ENCODE measurements at places on chromosomes 5 and 9.

- no peak for DNase-seq
Measured at GRCh38 chr9:89661391-89661949, 56.7 kb downstream of the GADD45G start.

DNA sequence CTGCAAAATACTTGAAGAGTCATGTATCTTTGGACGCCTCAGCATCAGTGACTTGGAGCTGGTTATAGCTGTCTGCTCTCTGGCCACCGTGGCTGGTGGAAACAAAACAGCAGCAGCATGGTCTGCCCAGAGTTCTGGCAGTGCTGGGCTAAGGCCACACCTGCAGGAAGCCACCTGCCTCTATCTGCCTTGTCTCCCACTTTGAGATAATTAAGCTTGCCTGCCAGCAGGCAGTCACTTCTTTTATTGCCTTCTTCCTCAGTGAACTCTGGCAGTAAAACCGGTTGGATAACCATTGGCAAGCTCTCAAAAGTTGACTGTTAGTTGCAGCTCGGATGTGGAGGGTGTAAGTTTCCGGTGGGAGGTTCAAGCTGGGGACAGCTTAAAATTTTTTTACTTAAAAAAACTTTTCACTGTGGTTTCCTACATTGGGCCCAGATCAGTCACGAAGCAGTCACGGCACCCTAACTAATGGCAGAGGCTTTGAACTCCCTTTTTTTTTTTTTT is 4.9 kb downstream of the SMIM3 start:
- peak; percentile 21 for DNase-seq

- DNase-seq, result no peak
Measured at GRCh38 chr9:121141306-121141705, 60.4 kb downstream of the RAB14 start.

DNA sequence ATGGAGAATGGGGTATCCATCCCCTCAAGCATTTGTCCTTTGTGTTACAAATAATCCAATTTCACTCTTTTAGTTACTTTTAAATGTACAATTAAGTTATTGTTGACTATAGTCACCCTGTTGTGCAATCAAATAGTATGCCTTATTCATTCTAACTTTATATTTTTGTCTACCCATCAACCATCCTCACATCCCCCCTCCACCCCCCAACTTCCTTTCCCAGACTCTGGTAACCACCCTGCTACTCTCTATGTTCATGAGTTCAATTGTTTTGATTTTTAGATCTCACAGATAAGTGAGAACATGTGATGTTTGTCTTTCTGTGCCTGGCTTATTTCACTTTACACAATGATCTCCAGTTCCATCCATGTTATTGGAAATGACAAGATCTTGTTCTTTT is 15.4 kb upstream of the RANBP17 start:
- no peak for DNase-seq

DNA sequence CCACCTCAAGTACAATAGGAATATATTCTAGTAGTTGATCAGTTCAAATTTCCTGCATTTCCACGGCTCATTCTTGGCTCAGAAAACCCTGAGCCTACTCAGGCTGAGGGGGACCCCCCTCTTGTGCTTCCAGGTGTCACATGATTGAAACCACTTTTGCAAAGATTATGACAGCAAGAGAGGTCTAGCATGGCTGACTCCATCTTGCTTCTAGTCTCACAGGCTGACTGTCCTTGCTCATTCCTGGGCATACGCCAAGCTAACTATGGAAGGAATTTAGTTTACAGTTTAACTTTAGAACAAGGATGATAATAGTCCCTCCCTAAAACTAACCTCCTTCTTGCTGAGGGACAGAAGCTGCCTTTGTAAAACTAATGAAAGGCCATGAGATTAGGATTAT is 154.1 kb downstream of the SNX18 start:
- no peak for DNase-seq

- no peak for DNase-seq
Measured at GRCh38 chr5:103094737-103095136, 25.2 kb downstream of the GIN1 start.

DNA sequence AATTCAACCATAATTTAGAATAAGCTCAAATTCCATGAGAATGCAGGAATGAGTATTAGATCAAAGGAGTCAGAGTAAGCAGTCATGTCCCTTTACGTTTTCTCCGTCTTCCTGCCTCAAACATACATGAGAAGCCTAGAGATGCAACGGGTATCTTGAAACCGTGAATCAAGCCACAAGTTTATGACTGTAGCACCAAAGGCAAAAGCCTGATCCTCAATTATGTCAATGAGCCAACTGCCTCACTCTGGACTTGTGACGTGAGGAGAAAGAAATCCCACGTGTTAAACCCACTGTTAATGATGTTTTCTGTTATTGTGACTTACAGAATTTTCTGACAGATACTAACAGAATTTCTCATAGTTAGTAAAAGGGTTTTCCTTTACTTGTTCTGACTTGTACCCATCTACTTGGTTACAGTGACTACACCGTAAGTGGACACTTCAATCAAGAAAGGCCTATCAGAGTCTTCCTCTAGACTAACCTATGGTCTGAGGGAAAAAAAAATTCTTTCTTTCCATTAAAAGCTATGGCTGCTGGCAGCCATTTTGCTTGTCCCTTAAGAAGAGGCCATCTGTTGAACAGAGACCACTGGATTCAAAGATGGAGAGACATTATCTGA is 35.3 kb upstream of the HK3 start:
- no peak for DNase-seq

GRCh38 chr5:151413800-151414199 is 33.6 kb upstream of the SLC36A1 start:
- no peak for DNase-seq

- no peak for DNase-seq
Measured at GRCh38 chr5:159050316-159051143, 49.2 kb downstream of the EBF1 start.

- no peak for DNase-seq
Measured at GRCh38 chr5:28253431-28253830, 1215.0 kb upstream of the CDH9 start.

DNA sequence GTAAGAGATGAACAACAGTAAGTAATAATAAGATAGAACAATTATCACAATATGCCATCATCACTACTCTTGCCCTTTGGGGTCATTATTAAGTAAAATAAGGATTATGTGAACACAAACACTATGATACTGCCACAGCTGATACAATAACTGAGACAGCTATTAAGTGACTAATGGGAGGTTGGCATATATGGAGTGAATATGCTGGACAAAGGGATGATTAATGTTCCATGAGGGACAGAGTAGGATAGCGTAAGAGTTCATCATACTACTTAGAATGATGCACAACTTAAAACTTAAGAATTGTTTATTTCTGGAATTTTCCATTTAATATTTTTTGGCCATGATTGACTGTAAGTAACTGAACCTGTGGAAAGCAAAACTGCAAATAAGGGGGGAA is 16.6 kb downstream of the POU5F2 start:
- no peak for DNase-seq

GRCh38 chr5:99191206-99191745 is 262.5 kb upstream of the CHD1 start:
- DNase-seq, result no peak

DNA sequence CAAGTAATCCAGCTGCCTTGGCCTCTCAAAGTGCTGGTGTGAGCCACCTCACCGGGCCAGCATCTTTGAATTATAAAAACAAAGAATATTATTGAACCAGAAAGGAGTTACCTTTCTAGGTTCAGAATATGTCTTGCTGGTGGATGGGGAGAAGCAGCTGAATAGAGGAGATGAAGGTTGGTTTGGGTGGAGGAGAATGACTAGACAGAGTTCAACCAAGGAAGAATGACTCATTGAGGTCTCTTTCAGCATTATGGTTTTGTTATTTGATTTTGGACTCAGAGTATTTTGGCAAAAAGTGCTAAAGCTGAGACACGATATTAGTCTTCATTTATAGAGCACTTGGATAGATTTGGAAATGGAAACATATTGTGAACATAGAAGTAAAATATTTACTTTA is 75.2 kb upstream of the MPDZ start:
- no peak for DNase-seq

DNA sequence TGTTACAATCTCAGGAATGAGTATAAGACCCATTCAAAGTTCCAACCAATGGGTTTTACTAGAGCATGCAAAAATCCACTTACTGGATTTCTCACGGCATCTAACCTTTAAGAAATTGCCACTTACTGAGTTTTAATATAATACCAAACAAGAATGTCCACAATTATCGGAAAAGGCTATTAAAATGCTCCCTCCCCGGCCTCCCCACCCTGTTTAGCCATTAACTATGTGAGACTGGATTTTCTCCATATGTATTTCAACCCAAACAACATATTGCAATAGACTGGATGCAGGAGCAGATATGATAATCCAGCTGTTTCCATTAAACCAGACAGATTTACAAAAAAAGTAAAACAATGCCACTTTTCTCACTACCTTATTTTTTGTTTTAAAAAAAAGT is 4.1 kb downstream of the AGTPBP1 start:
- DNase-seq, result no peak

GRCh38 chr5:136754216-136754615 is 388.9 kb upstream of the TRPC7 start:
- no peak for DNase-seq

DNA sequence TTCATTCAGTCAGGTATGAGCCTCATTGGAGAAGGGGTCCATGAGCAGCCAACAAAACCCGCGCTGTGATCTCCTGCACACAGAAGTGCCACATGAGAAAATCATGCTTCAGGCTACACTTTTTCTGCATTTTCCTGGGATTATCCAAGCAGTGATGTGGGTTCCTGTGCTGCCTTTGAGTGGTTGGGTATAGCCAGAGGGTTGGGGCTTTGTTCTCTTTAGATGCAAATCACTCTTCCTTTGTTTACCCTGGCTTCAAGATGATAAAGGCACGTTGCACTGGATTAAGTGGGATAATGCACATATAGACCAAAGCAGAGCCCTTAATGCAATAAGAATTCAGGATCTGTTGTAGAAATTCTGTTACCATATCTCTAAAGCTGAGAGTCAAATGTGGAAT is 18.7 kb downstream of the ECM2 start:
- DNase-seq, result no peak

GRCh38 chr5:55603922-55604321 is 69.2 kb upstream of the PLPP1 start:
- DNase-seq, result no peak

DNA sequence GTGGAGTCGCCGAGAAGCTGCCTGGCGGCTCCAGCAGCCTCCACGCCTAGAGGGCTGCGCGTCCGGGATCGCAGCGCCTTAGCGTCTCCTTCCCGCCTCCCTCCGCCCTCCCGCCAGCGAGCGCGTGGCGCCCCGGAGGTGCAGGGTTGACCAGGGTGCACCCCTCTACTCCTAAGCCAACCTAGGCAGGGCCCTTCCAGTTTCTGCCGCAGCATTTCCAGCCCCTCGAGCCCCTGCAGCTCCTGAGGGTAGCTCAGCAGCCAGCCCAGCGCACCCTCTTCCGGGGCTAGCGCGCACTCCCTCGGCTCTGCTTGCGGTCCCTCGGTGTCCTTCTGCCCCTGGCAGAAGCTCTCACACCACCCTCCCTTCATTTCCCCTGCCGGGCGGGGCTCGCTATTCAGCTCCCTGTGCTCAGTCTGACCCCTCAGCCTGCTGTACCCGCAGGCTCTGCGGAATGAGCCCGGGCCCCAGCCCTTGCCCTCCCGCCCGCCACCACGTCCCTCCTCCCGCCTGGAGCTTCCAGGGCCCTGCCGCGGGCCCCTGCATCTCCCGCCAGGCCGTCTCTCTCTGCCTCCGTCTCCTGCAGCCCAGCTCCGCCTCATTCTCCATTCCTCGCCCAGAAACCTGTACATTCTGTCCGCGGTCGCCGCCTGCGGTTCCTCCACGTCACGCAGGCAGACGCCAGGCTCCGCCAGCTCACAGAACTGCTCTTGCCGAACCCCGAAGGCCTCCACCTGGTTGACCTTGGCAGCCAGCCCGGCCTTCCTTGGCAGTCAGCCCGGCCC is 61.8 kb downstream of the SPATA31C2 start:
- DNase-seq, result peak; percentile 35

GRCh38 chr5:179307013-179307800 is 38.1 kb downstream of the ADAMTS2 start:
- DNase-seq, result no peak

- no peak for DNase-seq
Measured at GRCh38 chr9:133474215-133474614, 4.7 kb downstream of the SLC2A6 start.

GRCh38 chr9:133230093-133230492 is 21.0 kb upstream of the OBP2B start:
- DNase-seq, result no peak

DNA sequence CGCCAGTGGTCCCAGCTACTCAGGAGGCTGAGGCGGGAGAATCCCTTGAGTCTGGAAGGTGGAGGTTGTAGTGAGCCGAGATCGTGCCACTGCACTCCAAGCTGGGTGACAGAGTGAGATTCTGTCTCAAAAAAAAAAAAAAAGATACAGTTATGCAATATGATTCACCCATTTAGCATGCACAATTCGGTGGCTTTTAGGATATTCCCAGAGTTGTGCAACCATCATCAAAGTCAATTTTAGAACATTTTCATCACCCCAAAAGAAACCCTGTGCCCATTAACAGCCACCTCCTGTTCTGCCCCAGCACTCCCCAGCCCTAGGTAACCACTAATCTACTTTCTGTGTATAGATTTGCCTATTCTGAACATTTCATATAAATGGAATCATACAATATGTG is 4.3 kb upstream of the DHFR start:
- no peak for DNase-seq

- no peak for DNase-seq
Measured at GRCh38 chr9:127854184-127854806, at the start of gene ENG. Gene ENG (minus strand): TSS chr9:127854658. CDS start chr9:127854355, 303 bp downstream.

GRCh38 chr5:32542216-32543059 is 42.9 kb upstream of the SUB1 start:
- no peak for DNase-seq

DNA sequence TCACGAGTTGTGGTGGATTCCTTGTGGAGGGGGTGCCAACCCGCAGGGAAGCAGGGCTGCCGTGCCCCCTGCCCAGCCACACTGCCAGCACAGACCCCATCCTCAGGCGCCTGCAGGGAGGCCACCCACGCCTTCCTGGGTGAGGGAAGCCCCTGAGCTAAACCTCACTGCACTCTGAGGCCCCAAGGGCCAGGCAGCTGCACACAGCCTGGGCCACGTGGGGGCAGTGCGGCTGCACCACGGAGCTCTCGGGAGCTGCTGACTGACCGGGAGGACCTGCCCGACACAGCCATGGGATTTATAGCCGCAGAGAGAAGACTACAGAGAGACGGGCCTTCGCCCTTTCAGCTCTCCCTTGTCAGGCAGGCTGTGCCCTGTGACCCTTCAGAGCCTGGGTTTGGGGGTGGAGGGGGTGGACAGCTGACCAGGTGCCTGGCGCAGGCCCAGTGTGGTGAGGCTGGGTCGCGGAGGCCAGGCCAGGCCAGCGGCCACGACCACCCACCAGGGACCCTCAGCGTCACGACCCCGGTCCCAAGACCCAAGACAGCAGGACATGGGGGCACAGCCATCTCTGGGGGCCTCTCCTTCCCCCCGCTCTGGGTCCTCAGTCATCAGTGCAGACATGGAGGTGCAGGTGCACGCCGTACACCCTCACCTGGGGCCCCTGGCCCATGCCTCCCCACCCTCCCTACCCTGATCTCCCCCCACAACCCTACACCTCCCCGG is 4.3 kb upstream of the AHRR start:
- no peak for DNase-seq

GRCh38 chr5:31702712-31703111 is 63.8 kb downstream of the PDZD2 start:
- no peak for DNase-seq
